Hepatocyte (in vitro differentiated cells): ENCODE measurements at places on chromosomes 5 and 9. TPM values are rescaled to one million over a fixed set of nuclear protein-coding genes. Genes with fewer than 3 reads are reported as not detected.

DNA sequence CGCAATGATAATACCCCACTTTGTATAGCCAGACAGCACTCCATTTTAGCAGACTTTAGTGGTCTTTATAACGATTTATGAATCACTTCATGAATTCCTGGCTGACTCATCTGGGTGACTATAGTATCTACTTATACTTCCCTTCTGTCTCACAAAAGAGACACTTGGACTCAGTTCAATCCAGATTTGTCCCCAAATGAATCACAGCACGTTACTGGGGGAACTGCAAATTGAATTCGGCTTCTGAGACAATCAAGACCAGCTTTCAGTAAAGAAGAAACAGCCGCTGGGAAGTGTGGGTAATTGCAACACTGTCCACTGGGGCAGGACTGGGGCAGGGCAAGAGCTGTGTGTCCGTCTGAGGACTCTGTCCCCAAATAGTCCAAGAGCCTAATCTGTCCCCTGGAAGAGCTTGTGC, 337.3 kb upstream of the RFX3 start:
- DNase-seq, result no peak

GRCh38 chr9:129264388-129264787, 86.3 kb upstream of the IER5L start:
- no peak for DNase-seq

CAVIN4 gene
- total RNA-seq, result 1.0 and 2.4 TPM in 2 replicates

GRCh38 chr5:168337361-168337760, 45.9 kb downstream of the WWC1 start:
- no peak for DNase-seq

DNA sequence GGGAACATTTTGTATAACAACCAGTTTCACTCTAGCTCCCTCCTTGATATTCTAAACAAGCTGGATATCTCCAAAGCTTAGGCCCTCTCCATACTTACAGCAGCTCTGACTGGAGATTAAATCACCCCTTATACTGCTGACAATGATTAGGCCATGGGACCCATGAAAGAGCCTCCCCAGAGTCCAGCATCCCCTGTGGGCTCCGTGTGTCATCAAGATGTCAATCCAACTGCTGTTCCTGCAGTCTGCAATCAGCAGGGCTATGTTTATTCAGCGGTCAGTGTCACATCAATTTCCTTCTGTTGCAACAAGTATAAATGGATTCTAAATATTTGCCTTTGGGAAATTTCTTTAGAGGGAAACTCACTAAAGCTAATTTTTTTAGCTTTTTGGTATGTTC, 26.6 kb downstream of the PCDHAC2 start:
- DNase-seq, result no peak

GRCh38 chr5:42250-42649, 49.7 kb upstream of the PLEKHG4B start:
- no peak for DNase-seq
